Nasal cavity respiratory epithelium epithelial cell of viscerocranial mucosa (primary cell): ENCODE measurements at places on chromosomes 12 and 14. TPM values are rescaled to one million over a fixed set of nuclear protein-coding genes. Genes with fewer than 3 reads are reported as not detected.

OR4M1 gene
- not detected in 2 replicates for total RNA-seq

HOXC10 gene
- total RNA-seq = not detected in 2 replicates

PSEN1 gene
- 81.3 and 104 TPM in 2 replicates for total RNA-seq

SRP54 gene
- total RNA-seq = 73.5 and 108 TPM in 2 replicates

NAA30 gene
- total RNA-seq = 29.4 and 31.4 TPM in 2 replicates

ZNF219 gene
- 15.4 and 18.2 TPM in 2 replicates for total RNA-seq

CLEC2B gene
- 4.1 and 5.0 TPM in 2 replicates for total RNA-seq

GPR135 gene
- total RNA-seq = 0.34 and 1.6 TPM in 2 replicates

TMCC3 gene
- total RNA-seq = 11.4 and 13.7 TPM in 2 replicates

DEPDC4 gene
- total RNA-seq = 1.0 and 2.6 TPM in 2 replicates

SLC2A3 gene
- 4.7 and 15.0 TPM in 2 replicates for total RNA-seq

HOXC9 gene
- total RNA-seq = not detected in 2 replicates

GLT8D2 gene
- 1.6 and 2.1 TPM in 2 replicates for total RNA-seq

TRMT5 gene
- 17.8 and 27.5 TPM in 2 replicates for total RNA-seq
